ENCODE measurements at places on chromosomes 7 and 10.

GRCh38 chr10:110032801-110033700 lies 25.3 kb downstream of the ADD3 start:
- no peak for DNase-seq

DNA sequence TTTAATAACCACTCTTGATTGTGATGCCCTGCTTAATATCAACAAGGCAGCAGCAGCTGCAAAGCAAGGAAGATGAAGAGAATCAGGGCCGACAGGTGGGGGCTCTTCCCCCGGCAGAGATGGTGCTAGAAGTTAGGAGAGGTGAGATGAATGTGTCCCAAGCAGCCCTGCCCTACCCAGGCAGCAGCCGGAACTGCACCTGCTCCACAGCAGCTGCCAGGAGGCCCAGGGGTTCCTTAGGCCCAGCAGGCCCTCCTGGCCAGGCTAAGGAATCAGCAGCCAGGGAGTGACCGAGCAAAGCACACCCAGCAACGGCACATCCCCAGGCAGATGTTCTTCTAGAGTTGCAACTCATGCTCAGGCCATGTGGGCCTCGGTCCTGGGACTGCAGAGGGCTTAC lies 17.9 kb downstream of the AFAP1L2 start:
- no peak for DNase-seq

DNA sequence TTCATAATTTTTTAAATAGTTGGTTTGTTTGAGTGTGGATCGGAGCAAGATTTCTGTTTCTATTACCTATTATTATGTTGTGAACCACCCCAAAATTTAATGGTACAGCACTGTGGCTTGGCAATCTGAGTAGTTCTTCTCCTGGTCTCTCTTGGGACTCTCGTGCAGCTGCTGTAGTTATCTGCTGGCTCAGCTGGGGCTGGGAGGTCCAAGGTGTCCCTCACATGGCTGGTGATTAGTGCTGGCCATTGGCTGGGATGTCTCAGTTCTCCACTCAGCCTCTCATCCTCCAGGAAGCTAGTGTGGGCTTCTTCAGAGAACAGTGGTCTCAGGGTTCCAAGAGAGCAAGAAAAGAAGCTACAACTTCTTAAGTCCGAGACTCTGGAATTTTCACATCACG lies 15.4 kb downstream of the NPFFR1 start:
- no peak for DNase-seq

- DNase-seq, result no peak
These were observed 38.6 kb upstream of the TNRC18 start for GRCh38 chr7:5462216-5462615.

DNA sequence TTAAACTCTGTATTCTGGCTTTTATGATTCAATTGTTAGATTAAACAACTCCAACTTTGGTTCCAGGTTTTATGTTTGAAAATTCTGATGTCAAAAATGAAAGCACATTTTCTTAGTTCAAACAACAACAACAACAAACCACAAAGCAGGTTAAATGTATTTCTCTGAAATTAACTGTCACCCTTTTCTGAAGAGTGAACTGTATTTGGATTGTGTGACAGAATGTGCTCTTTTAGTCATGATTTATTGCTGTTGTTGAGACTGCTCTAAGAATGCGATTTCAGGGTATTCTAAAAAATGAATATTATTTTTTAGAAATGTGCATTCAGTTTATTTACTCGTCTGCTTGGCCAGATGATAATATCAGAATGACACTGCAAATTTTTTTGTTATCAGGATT lies 144.1 kb downstream of the GNAI1 start:
- no peak for DNase-seq

- no peak for DNase-seq
These were observed 5.8 kb upstream of the AMZ1 start for GRCh38 chr7:2681929-2682799.

DNA sequence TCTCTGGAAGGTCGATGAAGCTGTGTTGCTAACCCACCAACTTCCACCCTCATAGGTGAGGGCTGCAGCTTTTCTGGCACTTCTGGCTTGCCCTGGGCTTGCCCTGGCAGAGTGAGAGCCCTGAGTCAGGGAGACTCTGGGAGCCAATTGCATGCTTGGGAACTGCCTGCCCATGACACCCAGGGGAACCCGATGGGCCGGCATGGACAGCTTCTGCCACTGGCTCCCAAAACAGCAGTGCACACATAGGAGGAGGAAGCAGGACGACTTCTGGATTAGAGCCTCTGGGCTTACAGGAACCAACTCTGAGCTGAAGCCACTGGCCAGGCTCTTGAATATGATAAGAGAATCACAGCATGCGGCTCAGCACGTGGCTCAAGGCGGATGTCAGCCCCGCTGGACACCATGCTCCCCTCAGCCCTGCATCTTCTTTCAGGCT lies 135.2 kb upstream of the UNC5B start:
- no peak for DNase-seq

GRCh38 chr7:1979591-1980560 lies 252.9 kb downstream of the MAD1L1 start:
- no peak for DNase-seq

GRCh38 chr7:134941952-134942351 lies 44.4 kb upstream of the AGBL3 start:
- DNase-seq, result no peak

GRCh38 chr10:78777466-78777865 lies 291.3 kb upstream of the ZMIZ1 start:
- no peak for DNase-seq

GRCh38 chr10:122054048-122055025 lies 65.4 kb downstream of the TACC2 start:
- DNase-seq, result no peak

DNA sequence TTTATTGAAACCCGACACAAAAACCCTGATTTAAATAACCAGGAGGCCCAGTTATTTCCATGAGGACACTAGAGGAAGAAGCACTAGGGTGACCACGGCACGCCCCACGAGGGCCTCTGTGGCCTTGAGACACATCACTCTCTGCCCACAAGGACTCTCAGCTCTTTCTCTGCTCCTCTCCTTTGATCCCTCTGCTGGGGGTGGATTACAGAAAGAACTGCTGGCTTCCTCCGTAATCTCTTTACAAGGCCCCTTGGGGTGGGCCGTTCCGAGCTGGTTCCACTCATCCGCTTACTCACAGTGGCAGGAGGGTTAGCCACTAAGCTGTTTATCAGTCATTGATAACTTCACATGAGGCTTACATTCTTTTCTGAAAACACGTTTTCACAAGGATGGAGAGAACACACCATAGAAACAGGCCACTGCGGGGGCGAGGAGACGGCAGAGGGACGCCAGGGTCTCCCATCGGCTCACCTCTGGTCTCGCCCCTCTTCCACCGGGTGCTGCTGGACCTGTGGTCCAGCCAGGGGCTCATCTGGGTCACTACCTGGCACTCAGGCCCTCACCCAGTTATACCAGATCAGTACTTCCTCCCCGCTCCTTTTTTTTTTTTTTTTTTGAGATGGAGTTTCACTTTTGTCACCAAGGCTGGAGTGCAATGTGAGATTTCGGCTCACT lies 17.6 kb upstream of the PFKFB3 start:
- no peak for DNase-seq

DNA sequence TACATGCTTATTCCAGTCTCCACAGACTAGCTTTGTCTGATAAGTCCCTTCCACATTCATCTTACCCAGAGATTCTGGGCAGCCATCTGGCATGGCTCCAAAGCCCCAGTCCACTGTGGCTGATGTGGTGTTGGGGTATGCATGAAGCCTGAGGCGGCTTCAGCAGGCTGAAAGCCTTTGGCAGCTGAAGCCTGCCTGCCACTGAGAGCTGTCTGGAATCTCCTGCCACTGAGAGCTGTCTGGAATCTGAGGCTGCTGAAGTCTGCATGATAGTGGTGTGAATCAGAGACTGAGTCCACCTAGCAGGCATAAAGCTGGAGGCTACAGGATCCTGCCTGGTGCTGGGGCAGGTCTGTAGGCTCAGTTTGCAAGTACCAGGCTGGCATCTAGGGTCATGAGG lies 87.1 kb downstream of the DYNC1I1 start:
- peak; percentile 42 for DNase-seq

GRCh38 chr10:14459665-14460064 lies 128.9 kb upstream of the FRMD4A start:
- DNase-seq, result no peak

- no peak for DNase-seq
These were observed 11.6 kb upstream of the TMEM72 start for GRCh38 chr10:44899450-44900080.

- no peak for DNase-seq
These were observed 50.9 kb downstream of the BTBD16 start for GRCh38 chr10:122321960-122322359.

GRCh38 chr7:35758421-35758820 lies 42.4 kb upstream of the SEPTIN7 start:
- no peak for DNase-seq

- DNase-seq, result no peak
These were observed 130.2 kb downstream of the OAT start for GRCh38 chr10:124288486-124288885.

- no peak for DNase-seq
These were observed 119.3 kb downstream of the C10orf90 start for GRCh38 chr10:126551202-126551601.

- DNase-seq, result no peak
These were observed 259.9 kb upstream of the ZMIZ1 start for GRCh38 chr10:78808736-78809367.

DNA sequence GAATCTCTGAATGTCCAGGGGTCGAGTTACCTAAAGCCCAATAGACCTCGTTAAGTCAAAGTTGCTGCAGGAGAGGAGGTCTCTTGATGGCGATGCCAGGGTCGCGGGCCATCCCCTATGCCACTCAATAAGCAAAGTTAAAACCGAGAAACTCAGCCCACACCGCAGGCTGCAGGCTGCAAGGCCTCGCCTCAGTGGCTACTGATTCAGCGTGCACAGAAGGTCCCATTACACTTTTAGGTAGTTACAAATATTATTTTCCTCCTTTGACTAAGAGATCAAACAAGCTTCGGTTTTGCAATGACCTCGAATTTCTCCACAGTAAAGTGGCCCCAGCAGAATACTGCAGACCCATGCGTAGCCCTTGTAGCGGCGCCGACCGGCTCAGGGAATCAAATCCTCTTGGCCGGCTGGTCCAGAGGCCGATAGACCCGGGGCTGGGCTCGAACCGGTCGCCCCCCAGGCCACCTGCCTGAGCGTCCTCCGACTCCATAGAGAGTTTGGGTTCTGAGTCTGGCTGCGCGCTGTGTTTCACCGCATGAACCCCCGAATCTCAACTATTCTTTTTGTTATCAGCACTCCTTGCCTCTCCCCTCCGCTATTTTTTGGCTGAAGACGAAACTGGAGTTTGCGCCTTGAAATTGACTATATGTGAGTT lies 2.3 kb downstream of the C1QL3 start:
- no peak for DNase-seq

DNA sequence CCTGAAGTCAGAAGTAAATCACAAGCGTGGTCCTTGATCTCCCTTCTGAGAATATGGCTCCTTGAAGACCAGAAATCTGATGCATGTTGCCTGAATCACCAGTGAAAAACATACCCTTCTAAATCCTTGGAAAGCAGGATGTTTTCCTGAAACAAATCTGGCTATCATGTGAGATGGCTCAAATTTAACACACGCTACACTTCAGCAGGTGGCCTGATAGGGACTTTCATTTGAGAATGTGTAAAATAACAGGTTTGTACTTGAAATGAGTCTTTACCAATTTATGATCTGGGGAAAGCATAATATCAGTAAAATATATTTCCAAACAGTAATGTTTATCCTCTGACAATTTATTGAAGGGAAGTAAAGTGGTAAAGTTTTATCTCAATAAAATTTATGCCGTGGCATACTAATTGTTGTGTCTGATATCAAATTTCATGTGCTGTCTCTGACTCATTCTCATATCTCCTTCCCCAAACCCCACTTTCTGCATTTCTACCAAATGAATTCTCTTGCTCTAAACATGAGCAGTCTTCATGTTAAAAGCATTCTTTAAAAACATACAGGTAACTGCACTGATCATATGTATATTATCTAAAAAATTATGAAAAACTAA lies 17.4 kb downstream of the CYP3A4 start:
- DNase-seq, result no peak

DNA sequence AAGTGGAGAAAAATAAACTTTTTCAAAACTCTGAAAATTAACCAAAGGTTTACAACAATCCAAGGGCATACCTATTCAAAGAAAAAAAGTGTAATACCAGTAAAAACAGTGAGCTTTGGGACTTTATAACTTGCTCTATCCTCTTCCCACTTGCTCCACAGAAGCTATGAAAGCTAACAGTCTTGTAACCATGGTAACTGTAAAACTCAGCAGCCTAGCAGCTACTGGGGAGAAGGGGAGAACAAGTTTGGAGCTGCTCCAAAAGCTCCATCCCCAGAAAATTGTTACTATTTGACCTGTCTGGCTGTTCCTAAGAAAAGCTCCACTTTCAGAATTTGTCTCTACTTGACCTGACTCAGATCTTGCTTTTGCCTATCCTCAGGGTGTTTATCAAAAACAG lies 191.5 kb downstream of the OTUD1 start:
- DNase-seq, result no peak

DNA sequence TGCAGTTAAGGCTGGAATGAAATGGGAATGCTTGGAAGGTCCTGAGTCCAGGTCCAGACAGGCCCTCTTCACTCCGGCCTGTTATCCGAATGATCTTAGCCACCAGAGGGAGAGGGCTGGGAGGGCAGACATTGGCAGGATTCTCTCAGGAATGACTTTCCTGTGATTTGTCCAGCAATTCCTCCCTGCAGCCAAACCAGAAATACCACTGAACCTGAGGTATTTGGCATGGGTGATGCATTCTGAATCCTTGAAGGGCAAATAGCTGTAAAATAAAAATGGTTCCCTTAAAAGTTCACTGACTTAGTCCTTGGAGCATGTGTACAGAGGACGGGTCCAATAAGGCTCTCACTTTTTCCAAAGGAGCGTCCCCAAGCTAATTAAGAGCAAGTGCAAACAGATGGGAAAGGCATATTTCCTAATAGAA lies 77.5 kb upstream of the HABP2 start:
- no peak for DNase-seq

DNA sequence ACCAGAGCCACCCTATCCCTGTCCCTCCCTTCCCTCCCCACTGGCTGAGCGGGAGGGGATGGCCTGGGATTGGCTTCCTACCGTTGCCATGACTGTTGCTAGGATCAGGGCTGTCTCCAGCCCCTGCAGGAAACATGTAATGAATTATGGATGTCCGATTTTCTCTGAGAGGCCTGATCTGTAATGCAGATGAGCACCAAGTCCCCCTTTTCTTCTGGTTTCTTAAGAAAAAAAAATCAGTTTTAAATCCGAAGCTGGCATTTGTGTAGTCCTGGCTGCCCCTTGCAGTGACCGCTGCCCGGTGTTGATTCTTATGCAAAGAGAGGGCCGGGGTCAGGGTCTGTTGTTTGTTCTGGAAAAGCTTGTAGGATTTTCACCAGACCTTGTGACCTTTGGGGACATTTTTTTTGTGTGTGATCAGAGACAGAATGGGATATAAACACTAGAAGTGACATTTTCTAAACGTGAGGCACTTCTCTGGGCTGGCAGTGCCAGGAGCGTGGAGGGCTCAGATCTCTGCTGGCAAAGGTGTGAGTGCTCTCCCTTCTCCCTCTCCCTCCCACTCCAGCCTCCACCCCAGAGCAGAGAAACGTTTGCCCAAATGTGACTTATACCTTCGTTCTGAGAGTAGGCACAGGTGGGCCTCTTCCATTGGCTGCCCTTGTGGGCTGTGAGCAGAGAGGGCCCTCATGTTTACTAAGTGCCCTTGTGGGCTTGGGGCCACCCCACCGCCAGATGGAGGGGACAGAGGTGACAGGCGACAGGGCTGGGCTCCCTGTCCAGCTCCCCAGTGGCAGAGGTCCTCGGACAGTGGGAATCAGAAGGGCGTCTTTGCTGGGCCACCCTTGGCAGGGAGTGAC lies 127.5 kb downstream of the DNAJB6 start:
- DNase-seq, result no peak

- no peak for DNase-seq
These were observed 340.8 kb downstream of the SUGCT start for GRCh38 chr7:40475681-40475982.

GRCh38 chr7:31123726-31124125 lies 71.6 kb downstream of the ADCYAP1R1 start:
- no peak for DNase-seq

All from skeletal muscle cell (primary cell).